ENCODE measurements at places on chromosomes 4 and X.

DNA sequence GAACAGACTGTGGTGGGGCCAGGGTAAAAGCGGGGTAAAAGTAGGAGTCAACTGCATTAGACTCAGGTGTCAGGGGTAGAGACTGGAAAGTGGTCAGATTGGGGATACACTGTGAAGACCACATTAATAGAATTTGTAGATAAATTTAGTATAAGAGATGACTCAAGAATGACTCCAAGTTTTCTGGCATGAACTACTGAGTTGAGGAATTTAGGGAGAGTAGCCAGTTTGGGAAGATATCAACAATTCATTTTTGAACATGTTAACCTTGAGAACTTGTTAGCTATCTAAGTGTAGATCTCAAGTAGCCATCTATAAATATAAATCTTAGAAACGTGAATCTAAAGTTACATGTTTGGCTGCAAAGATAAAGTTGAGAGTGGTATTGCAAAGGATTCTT, 206.9 kb upstream of the HCCS start:
- DNase-seq, result no peak

DNA sequence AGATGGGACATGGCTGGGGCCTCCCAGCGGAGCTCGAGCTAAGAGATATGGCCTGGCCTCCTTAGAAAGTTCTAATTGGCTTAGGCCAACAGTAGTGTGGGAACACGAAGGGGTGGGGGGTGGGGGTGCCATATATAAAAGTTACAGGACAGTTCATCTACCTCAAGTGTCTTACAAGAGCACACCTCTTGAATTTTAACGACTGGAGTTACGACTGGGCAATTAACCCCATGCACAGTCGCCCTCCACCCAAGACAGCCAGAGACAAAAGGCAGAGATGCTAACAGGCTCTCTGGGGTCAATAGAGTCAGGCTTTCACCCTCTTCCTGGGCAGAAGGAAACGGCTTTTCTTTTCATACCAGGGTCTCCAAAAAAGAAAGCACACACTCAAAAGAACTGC, 302.2 kb downstream of the BCOR start:
- DNase-seq, result no peak

DNA sequence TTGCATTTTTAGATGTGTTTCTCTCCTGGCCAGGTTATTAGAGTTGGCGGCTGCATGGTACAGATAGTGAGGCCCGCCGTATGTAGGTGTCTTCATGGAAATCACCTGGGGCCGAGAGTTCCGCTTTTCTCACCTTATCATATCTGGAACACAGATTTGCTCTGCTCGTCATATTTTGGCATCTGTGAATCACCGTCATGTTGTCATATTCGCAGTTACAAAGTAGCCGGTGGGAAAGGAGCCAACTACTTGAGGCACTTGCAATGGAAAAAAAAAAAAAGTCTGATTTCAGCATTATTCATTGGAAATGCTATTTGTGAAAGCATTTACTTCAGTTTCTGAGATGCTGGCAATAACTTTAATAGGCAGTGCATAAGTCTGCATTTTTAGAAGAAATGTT, 1715.2 kb upstream of the TENM3 start:
- no peak for DNase-seq

DNA sequence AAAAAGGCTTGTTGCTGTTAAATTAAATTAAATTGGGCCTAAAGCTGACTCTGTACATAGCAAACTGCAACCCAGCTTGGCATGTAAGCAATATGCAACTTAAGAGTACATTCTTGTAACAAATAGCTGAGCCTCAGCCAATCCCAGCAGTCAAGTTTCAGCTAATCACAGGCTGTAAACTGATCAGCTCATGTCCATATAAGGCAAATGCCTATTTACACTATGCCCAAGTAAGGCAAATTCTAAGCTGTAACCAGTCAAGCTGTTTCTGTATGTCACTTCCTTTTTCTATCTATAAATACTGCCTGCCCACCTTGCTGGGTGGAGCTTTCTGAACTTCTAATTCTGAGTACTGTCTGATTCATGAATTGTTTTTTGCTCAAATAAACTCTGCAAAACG, 429.1 kb upstream of the FTHL17 start:
- no peak for DNase-seq
